ENCODE measurements at places on chromosomes 12 and 14.

DNA sequence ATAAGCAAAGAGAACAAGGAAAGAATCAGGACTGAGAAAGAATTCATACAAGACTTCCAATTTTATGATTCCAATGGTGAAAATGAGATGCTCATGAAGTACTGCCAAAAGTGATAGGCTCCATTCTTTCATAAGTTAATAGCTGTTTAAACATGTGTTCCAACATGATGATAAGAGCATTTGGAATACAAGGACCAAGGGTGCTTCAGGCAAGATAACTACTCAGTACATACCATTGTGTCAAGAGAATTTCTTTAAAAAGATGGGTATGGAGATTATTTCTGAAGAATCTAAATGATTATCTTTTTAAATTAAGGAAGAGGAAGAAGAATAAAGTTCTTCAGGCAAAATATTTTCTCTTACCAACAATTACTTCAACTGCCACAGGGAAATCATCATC is 258.1 kb downstream of the MED13L start:
- DNase-seq, result no peak

DNA sequence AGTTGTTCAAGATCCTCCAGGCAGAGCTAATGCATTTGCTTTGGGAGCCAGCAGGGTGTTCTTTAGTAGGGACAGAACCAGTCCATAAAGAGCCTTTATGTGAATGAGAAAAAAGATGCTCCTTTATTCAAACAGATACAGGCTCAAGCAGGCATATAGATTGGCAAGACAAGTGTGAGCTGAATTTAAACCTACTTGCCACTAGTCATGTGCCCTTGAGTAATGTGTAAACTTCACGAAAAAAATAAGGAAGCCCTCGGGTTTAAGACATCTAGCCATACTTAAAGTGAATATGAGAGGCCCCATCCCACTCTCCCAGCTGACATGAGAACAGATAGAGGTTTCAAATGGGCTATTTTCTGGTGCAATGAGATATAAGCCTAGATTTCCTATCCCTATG is 43.1 kb upstream of the STRAP start:
- DNase-seq, result no peak

GRCh38 chr12:78240827-78241226 is 410.1 kb downstream of the NAV3 start:
- DNase-seq, result no peak

DNA sequence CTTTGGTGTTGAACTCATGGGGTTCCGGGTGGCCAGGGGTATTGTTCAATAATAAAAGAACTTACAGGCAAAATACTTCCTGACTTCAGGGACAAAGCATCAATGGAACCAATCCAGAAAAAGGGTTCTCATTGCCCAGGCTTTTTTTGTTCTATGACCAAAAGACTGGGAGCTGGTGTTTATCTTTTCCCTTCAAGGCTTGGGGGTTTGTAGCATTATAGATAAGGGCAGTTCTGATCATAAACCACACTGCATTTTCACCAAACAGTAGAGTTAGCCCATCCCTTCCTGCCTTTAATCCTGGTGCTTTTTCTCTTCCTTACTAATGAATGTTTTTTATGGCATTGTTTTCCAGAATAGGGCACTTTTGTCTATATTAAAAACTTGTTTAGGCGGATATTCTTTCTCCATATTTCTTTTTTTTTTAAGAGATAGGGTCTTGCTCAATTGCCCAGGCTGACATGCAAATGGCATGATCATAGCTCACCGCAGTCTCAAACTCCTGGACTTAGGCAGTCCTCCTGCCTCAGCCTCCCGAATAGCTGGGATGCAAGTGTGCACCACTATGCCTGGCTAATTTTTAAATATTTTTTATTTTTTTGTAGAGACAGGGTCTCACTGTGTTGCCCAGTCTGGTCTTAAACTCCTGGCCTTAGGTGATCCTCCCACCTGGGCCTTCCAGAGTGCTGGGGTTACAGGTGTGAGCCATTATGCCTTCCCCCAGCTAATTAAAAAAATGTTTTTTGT is 9.7 kb downstream of the FUT8 start:
- DNase-seq, result no peak

DNA sequence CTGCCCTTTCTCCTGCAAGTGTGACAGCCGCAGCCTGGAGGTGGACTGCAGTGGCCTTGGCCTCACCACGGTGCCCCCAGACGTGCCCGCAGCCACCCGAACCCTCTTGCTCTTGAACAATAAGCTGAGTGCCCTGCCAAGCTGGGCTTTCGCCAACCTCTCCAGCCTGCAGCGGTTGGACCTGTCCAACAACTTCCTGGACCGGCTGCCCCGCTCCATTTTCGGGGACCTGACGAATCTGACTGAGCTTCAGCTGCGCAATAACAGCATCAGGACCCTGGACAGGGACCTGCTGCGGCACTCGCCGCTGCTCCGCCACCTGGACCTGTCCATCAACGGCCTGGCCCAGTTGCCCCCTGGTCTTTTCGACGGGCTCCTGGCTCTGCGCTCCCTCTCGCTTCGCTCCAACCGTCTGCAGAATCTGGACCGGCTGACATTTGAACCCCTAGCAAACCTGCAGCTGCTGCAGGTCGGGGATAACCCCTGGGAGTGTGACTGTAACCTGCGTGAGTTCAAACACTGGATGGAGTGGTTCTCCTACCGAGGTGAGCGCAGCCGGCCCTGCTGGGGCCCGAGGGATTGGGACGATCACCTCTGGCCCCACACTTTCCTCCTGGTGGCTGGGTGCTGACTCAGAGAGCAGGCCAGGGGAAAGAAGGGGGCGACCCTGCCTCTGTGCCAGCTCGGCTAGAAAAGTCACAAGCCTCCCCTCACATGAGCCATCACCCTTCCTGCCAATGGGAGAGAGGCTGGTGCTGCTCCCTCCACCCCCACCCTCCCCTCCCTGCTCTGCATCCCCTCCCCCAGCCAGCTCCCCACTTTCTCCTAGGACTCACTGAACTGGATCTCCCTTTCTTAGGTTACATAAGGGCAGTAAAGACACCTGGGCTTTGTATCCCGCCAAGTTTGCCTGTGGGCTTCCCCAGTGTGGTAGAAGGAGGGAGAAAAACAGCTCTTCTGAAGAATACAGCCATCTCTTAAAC is 10.9 kb downstream of the LRTM2 start:
- no peak for DNase-seq

GRCh38 chr12:9851927-9852326 is 17.2 kb downstream of the CLEC2B start:
- no peak for DNase-seq

DNA sequence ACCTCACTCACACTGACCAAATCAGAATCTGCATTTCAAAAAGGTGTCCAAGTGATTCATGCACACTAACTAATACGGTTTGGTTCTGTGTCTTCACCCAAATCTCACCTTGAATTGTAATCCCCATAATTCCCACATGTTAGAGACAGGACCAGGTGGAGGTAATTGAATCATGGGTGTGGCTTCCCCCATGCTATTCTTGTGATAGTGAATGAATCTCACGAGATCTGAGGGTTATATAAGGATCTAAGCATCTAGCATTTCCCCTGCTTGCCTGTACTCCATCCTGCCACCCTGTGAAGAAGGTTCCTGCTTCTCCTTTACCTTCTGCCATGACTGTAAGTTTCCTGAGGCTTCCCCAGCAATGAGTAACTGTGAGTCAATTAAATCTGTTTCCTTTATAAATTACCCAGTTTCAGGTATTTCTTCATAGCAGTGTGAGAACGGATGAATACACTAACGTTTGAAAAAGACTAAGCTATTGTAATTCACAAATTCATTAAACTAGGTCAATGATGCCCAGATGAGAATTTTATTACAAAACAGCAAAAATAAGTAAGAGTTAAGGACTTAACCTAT is 759.1 kb downstream of the GALC start:
- no peak for DNase-seq

- peak; percentile 25 for DNase-seq
Observed at GRCh38 chr14:100108042-100108825, 43.0 kb downstream of the EVL start.

GRCh38 chr14:96624661-96625425 is 122.7 kb downstream of the PAPOLA start:
- DNase-seq, result no peak

DNA sequence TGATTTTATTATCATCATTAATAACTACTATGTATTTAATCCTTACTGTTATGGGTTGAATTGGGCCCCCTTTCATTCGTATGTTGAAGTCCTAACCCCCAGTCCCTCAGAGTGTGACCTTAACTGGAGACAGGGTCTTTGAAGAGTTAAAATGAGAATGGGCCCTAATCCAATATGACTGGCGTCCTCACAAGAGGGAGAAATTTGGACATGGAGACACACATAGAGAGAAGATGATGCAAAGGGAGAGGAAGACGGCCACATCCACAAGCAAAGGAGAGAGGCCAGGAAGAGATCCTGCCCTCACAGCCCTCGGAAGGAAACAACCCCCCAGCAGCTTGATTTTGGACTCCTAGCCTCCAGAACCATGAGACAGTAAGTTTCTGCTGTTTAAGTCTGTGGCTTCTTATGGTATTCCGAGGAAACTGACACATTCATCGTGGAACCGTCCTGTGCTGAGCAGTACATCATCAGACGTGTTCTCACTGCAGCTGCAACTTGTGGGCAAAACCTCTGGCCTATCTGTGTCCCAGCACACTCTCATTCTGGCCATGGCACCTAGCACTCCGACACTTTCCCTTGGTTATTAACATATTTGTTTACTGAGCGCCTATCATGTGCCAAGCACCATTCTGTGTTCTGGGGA is 127.6 kb downstream of the SLC38A6 start:
- DNase-seq, result no peak

DNA sequence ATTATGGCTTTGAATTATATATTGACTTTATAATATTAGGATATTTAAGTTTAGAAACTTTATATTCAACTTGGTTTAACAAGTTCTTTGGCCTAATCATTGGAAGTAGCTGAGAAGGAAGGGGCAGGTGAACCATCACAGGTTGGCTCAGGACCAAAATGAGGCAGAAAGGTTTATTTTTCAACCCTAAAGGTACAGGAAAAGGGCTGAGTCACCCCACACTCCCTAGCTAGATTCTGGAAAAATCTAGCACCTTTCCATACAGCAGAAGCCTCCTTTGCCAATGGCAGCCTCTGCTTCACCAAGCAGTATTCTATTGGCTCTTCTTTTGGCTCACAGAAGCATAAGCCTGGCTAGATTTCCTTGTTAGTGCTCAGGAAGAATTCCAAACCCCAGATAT is 19.3 kb upstream of the MED6 start:
- no peak for DNase-seq

- no peak for DNase-seq
Observed at GRCh38 chr12:121282072-121282742, 14.3 kb downstream of the CAMKK2 start.

GRCh38 chr12:58459191-58459590 is 461.1 kb downstream of the LRIG3 start:
- DNase-seq, result no peak

DNA sequence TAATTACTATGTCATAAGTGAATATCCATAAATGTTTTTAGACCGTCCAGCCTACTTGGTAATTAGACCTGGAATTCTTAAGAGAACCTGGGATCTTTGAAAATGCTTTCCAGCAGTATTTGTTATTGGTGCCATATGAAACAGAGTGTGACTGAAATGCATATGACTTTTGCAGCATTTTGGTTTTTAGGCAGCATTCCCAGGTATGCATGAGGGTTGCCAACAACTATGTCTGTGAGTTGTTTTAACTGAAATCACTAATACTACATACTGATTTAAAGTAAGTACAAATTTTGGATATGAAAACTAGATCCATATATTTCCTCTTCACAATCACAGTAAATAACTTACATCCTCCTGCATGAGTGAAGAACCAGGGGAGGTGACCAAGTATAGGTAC is 437.7 kb upstream of the FAR2 start:
- no peak for DNase-seq

GRCh38 chr12:97404543-97404942 is 58.1 kb upstream of the RMST start:
- DNase-seq, result no peak
